Upper lobe of right lung (tissue), 1 donor: ENCODE measurements at places on chromosomes 12 and 14. TPM values are rescaled to one million over a fixed set of nuclear protein-coding genes. Genes with fewer than 3 reads are reported as not detected.
A peak's percentile ranks its signal among the peaks of the same experiment; 100 is the strongest.

DNA sequence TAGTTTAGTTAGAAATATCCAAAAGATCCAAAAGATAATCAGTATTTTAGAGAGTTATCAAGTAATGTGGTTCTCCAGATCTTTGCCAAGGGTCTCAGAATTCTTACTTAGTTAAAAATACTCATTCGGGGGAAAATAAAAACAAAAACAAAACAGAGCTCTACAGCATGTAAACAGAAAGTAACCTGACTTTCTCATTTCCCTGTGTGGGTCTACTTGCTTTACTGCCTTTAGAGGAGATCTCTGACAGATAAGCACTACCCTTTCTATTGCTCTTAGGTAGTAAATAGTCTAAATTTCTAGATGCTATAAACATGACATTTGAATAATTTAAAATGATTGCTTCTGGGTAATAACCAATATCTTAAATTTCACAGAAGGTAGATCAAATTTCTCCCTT is 371.8 kb downstream of the RPL10L start:
- no peaks in the 10 kb centered on the region for H3K36me3 ChIP-seq
- no peak overlapping the region for H3K4me3 ChIP-seq
- H3K27ac ChIP-seq = no peak overlapping the region

DNA sequence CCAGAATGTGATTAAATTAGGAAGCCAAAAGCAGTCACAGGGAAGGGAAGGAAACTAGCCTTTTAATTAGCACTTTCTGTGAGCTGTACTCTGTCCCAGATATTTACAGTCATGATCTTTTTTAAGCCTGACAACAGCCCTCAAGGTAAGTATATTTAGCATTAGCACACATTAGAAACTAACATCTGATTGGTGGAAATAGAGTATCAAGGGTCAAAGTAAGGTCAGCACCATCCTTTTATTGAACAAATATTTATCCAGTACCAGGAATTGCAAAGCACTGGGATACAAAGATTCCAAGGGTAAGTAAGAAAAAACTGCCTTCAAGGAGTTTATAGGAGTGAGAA is 28.2 kb downstream of the RPGRIP1 start:
- H3K36me3 ChIP-seq = no peaks in the 10 kb centered on the region
- no peaks in the 10 kb centered on the region for H3K27me3 ChIP-seq
- H3K4me1 ChIP-seq = peaks cover 7% of the 10 kb centered on the region
- no peak for DNase-seq
- H3K27ac ChIP-seq = peak overlapping the region; percentile 78

GRCh38 chr12:24482882-24483604 is 465.9 kb downstream of the BCAT1 start:
- no peak overlapping the region for H3K4me3 ChIP-seq
- no peaks in the 10 kb centered on the region for H3K27me3 ChIP-seq
- no peak overlapping the region for H3K27ac ChIP-seq
- H3K36me3 ChIP-seq = no peaks in the 10 kb centered on the region

- H3K27me3 ChIP-seq = no peaks in the 10 kb centered on the region
- H3K4me1 ChIP-seq = peaks cover 14% of the 10 kb centered on the region
- no peak for DNase-seq
These were observed 7.3 kb upstream of the C12orf50 start for GRCh38 chr12:88036353-88036965.

- no peaks in the 10 kb centered on the region for H3K27me3 ChIP-seq
- no peaks in the 10 kb centered on the region for H3K4me1 ChIP-seq
- no peaks in the 10 kb centered on the region for H3K36me3 ChIP-seq
- H3K27ac ChIP-seq = no peak overlapping the region
These were observed 39.2 kb upstream of the AMN1 start for GRCh38 chr12:31768046-31768445.

DNA sequence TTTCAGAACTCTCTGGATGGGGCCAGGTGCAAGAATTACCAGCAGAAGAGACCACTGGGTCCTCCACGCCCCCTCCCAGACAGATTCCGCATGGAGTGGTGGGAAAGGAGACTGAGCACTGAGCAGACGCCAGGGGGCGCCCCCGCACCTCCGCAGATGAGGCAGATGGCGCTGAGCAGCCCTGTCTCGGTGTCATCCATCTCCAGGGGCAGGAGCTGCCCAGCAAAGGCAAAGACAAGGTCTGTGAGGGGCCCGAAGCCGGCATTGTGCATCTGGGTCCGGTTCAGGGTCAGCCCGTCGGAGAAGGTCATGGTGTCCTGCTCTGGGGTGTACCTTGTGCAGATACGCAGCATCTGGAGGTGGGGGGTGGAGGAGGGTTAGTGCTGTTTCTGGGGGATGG is 6.3 kb upstream of the ITGB7 start:
- DNase-seq = peak; percentile 92
- H3K27ac ChIP-seq = no peak overlapping the region
- H3K36me3 ChIP-seq = peaks cover 51% of the 10 kb centered on the region
- H3K4me1 ChIP-seq = peaks cover 60% of the 10 kb centered on the region
- H3K27me3 ChIP-seq = no peaks in the 10 kb centered on the region

GRCh38 chr12:108802101-108802961 is 55.1 kb downstream of the SSH1 start:
- DNase-seq = no peak
- H3K4me3 ChIP-seq = no peak overlapping the region
- peak overlapping the region; percentile 77 for H3K27ac ChIP-seq
- peaks cover 33% of the 10 kb centered on the region for H3K4me1 ChIP-seq

DNA sequence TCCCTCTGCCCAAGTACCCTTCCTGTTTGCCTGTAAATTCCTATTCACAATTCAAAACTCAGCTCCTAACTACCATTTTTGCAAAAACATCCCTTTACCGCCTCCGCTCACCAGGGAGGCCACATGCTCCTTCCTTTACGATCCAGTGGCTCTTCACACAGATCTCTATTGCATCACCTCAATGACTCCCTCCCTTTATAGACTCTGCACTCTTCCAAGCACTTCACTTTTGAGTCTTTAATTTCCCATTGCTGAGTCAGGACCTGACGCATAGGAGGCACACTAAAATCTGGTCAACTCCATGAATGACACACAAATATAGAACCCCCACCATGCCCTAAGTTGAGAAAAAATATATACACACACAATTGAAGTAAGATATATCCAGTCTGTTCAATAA is 45.9 kb downstream of the PPP1R13B start:
- H3K36me3 ChIP-seq = peaks cover 3% of the 10 kb centered on the region
- H3K27me3 ChIP-seq = no peaks in the 10 kb centered on the region
- H3K4me3 ChIP-seq = no peak overlapping the region
- peaks cover 7% of the 10 kb centered on the region for H3K4me1 ChIP-seq
- no peak for DNase-seq

DNA sequence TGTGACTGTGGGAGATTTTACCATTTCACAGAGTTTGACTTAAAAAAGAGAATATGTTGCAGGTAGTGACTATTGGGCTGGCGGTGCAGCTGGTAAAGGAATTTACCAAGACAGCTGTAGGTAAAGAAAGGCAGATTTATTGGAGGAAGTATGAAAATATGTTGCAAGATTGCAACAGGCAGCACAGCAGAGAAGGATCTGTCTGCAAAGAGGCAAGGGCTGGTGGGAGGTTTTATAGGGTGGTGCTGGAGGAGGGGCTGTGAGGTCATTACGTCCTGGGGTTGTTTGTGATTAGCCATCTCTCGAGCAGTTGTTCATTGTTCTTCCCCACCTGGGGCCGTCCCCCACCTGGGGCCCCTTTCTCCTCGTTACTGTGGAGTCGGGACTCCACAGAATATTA is 62.1 kb downstream of the ACACB start:
- peaks cover 72% of the 10 kb centered on the region for H3K36me3 ChIP-seq
- H3K4me3 ChIP-seq = no peak overlapping the region
- no peak for DNase-seq
- H3K27me3 ChIP-seq = no peaks in the 10 kb centered on the region

The PTHLH gene
- 1.9 TPM for total RNA-seq

The PPP1R36 gene
- total RNA-seq = 0.46 TPM

The MYF6 gene
- not detected for total RNA-seq

The KLHDC1 gene
- 7.6 TPM for total RNA-seq
